ENCODE measurements at places on chromosomes 2 and 18.

DNA sequence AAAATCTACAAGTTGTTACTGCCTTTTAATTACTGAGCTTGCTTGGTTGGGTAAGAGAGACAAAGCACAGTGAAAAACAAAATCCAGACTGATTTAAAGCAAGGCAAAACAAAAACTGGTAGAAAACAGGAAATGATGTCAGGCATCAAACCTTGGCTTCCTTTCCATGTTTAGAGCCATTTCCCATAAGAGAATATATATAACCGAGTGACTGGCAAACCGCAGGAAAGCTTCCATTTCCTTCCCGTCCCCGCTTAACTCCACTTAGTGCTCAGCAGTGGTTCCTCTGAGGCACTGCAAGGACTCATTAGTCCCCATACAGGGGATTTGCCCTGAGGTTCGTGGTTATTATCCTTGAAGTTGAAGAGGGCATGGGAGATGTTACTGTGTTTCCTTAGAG lies 446.3 kb downstream of the LPIN1 start:
- DNase-seq = no peak

DNA sequence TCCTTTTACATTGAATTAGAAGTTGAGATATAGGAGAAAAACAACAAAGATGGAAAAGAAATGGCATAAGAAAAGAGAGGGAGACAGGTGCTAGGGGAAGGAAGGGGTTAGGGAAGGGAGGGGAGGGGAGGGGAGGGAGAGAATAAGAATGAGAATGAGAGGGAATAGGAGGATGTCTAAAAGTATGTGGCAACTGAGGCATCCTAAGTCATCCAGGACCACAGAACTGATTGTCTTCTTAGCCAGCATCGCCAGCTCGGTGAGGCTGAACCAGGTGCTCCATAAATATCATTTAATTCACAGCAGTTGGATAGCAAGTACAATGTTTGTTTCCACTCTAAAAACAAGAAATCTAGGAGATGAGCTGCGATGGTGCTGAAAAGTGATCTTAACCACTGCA lies 393.5 kb downstream of the TMEM182 start:
- no peak for DNase-seq

DNA sequence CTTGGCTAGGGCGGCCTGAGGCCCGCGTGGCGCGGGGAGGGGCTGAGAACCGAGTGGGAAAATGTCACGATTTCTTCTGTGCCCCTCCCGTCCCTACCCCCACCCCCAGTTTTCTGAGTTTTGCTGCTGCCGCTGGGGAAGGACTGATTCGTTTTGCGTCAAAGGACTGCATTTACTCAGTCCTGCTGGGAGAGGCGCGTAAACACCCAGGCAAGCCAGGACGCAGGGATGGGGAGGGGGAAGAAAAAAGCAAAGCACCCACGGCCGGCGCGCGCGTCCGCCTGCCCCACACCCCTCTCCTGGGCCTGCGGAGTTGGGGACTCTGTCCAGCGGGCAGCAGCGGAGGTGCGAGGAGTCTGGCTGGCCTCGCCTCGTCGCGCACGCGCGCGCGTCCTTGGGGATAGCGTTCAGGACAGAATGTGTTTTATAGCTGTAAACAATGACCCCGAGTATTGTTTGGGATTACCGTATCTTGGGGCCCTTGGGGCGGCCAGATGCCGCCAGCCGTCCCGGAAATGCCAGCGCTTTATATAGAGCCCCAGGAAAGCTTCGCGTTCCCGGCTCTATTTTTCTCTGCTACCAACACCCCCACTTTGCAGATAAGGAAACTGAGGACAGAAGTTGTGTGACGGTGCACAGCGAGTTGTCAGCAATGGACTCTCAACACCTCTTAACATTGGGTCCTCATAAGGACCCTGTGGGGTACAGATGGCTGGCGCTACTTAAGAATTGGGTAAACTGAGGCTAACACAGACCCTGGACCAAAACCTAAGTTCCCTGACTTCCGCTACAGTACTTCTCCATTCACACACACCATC lies 1.7 kb upstream of the FOSL2 start:
- no peak for DNase-seq

- no peak for DNase-seq
Observed at GRCh38 chr2:142841788-142842187, 35.7 kb upstream of the KYNU start.

DNA sequence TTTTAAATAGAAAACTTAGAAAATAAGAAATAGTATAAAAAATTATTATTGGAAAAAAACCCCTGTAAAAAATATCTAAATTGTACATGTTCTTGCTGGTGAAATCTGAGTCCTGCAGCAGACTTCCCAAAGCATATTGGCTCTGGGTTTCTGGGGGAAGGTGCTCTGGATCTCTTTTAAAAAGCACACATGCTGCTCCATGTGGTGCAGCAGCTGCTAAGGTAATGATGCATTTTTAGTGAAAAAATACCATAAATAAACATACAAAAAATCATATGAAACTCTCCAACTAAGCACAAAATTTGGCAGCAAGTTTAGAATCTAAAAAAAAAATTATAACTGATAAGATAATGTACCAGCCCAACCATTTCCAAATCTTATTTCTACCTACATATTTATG lies 216.5 kb downstream of the GPD2 start:
- peak; percentile 57 for DNase-seq

DNA sequence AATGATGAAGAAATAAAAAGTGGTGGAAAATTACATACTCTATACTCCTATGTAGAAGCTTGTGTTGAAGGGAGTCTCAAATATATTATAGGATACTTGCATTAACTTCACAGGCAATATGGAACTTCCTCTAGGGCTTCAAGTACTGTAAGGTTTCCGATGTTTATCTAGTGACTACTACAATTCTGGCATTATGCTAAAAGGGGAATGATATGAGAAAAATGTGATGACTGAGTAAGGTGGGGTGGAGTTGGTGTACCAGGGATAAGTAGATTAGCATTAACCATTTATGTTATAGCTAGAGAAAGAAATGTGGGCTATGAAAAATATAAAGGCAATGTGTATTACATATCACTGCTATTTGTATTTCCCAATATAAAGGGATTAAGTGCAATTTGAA lies 229.5 kb downstream of the DCC start:
- no peak for DNase-seq

- no peak for DNase-seq
Observed at GRCh38 chr2:226440127-226440918, 359.3 kb downstream of the IRS1 start.

- no peak for DNase-seq
Observed at GRCh38 chr2:217370391-217370790, 510.5 kb upstream of the TNP1 start.

- DNase-seq = no peak
Observed at GRCh38 chr2:152497481-152498052, 162.6 kb downstream of the FMNL2 start.

GRCh38 chr2:27271631-27272340 lies 3.4 kb upstream of the DNAJC5G start:
- DNase-seq = no peak

DNA sequence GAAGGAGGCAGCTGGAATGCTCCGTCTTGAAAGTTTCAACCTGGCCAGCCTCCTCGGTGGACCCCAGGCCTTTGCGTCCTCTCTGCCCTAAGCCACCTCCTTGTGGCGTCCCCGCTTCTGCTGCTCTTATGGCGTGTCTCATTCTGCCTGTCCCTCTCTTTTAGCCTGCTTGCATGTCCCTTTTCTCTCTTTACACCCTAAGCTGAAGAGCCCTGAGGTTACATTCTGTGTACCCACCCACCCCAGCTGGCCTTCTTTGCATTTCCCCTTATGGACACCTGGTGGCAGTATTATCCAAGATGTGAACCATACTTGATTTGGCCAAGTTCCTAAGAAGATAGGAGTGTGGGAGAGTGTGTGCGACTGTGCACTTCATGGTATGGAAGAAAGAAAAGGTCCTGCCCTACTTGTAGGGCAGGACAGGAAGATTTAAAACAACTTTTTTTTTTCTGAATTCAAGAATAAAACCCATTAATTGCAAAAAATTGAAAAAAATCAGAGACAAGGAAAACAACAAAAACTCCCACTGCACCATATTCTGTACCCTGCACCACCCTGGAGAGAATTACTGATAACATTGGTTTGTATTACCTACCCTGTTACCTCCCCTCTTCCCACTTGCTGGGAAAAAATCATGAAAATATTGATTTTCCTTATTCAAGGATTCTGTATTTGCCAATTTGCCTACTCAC lies 77.4 kb downstream of the DYSF start:
- DNase-seq = peak; percentile 31

GRCh38 chr2:27494944-27495554 lies at the start of gene FNDC4:
Gene FNDC4 (minus strand): TSS chr2:27495200. CDS start chr2:27494679, 521 bp downstream.
- DNase-seq = no peak

DNA sequence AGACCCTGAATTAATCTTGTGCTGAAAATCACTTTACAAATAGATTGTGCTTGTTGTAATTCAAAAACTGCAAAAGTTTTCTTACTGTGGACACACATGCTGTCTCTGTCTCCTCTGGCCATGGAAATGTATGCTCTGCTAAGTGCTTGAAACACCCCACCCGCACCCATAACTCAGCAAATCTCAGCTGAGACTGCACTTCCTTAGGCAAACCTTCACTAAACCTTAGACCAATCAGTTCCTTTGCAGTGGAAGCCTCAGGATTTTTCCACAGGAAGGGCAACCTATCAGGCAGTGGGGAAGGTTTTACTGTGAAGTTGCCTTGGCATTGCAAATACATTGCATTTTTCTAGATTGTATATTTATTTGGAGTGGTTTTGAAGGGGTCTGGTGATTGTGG lies 62.2 kb upstream of the PLA2R1 start:
- DNase-seq = no peak

GRCh38 chr2:196640031-196640548 lies 575 bp downstream of the CCDC150 start:
- no peak for DNase-seq

- no peak for DNase-seq
Observed at GRCh38 chr2:128012698-128013097, 15.2 kb downstream of the SAP130 start.

Data from NCI-H2171 (cell line).